Femur (tissue), 1 donor: ENCODE measurements at places on chromosomes 2 and 18.
A peak's percentile ranks its signal among the peaks of the same experiment; 100 is the strongest.

DNA sequence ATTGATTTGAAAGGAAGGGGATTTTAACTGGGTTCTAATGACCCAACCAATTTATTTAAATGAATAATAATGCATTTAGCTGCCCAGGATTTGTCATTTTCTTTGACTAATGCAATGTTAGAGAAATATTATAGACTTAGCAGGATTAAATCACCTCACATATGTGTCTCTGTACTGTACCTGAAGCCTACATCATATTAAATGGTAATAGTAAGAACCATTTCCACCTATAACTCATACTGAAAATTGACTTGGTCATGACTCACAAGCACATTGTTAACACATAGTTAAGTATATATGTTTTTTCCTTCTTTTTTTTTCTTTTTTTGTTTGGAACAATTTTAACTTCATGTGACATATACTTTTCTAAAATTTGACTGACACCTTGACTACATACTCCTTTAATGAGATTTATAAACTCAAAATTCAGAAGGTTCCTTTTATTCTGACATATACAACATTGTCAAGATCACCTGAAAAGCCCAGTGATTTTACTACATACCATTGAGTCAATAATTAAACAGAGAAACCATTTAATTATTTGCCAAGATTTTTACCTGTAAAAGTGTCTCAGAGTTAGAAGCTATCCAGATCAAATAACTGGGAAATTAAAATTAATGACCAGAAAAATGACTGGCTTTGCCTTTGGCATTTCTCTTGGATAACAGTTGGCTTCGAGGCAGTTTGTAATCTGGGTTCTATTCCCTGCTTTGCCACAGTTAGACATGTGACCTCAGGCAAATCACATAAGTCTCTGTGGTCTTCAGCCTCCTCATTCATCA lies 58.8 kb upstream of the CDC42EP3 start:
- DNase-seq, result no peak

DNA sequence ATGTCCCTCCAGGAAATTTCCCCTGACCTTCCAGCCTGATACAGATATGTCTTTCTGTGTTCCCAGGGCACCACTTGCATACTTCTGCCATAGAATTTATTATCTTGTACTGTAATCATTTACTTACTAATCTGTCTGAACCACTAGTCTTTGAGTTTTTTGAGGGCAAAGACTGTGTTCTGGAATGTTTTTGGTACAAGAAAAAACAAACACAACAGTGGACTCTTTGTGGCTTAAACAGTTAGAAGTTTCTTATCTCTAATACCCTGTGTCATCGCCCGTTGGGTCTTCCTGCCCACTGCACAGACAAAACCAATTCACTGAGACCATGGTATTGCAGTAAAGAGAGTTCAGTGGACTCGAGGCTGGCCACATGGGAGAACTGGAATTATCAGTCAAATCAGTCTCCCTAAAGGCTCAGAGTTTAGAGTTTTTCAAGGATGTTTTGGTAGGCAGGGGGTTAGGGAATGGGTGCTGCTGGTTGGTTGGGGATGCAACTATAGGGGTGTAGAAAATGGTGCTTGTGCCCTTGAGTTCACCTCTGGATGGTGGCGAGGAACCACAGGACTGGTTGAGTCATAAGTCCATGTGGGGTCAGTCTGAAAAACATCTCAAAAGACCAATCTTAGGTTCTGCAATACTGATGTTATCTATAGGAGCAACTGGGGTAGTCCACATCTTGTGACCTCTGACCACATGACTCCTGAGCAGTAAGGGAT lies 20.3 kb downstream of the RALB start:
- DNase-seq, result no peak

DNA sequence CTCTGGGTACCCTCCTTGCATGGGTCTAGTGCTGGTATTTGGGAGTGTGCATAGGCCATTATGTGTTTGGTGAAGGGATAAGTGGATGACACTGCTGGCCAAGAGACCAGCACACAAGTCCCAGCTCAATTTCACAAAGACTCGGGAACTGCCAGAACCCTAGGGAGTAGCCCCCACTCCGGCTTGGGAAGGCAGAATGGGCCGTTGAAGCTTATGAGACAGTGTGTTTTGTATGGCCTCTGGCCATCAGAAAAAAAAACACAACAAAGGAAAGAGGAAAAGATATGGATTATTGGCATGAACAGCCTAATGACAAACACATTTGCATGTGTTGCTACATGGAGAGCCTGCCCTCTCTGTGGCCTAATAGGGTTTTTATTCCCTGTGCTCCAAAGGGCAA lies 144.2 kb downstream of the TTC32 start:
- no peak for DNase-seq

DNA sequence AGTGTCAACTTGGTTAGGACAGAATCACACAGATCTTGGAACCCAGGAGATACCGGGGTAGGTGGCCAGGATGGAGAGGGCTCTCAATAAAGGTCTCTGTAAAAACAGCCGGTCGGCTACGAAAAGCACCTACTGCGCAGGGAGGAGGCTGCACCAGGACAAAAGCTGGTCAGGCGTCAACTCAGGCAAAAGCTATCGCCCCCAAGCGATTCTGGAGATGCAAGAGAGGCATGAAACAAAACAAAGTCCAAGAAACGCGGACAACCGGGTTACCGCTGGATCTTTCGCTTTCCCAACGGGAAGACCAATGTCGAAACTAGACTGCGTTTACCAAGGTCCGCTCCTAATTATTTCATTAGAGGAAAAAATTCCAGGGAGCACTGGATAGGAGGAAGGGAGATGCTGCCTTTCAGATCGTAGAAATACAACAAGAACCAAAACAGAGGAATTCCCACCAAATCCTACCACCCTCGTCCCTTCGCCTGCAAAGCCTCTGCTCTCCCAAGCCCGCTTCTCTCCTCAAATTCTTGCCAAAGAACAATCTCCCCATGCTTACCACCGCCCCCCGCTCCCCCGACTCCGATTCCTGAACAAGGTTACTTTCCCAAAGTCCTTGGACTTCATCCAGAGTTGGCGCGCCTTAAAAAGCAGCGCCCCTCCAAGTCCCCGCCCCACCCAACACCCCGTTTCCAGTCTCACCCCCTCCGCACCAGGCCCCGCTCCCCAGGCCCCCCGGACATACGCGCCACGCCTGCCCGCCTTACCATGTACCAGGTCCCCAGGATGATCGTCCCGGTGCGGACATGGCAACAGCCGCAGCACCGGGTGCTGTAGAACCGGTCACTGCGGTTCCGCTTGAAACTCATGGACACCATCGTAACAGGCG lies 539 bp downstream of the LAPTM4A start:
- peak; percentile 74 for DNase-seq

DNA sequence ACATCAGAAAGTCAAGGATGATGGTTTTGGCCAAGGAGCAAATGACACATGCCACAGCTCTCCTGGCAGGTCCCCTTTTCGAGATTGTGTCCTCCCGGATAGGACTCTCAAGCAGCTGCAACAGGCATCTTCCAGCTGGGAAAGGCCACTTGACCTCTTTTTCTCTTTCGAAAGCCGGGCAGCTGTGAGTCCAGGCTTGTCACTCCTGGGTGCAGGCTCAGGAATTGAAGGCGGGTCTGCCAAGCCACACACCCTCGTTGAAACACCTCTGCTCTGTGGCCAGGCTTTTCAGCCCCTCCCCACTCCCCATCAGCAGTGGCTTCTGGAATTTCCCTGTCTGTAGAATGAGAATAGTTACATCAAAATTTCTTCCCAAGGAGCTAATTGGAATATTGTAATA lies 98.0 kb downstream of the CCDC138 start:
- DNase-seq, result no peak

DNA sequence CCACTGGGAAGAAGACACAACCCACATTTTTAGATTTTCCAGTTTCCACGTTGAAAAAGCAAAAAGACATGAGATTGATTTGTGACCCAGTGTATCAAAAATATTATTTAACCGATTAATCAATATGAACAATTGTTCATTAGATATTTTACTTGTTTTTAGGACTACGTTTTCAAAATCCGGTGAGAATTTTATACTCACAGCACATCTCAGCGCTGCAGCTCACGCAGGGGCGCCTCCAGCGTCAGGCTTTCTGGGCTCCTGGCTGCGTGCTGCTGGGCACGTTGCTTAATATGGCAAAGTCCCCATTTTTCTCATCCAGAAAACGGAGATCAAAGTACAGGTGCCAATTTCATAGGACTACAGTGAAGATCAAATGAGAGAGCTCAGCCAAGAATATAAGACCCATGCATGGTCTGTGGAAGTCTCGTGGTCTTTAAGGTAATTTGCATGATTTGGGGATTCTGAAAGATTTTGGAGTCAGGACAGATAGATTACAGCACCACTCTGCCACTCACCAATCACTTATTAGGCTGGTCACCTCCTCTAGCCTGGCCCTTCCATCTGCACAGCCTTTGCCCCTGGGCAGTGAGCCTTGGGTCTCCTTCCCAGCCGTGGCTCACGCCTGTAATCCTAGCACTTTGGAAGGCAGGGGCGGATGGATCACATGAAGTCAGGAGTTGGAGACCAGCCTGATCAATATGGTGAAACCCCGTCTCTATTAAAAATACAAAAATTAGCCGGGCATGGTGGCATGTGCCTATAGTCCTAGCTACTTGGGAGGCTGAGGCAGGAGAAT lies 36.2 kb downstream of the PTPN18 start:
- no peak for DNase-seq

- DNase-seq, result no peak
Observed at GRCh38 chr18:47438001-47438400, 186.5 kb upstream of the SKOR2 start.

DNA sequence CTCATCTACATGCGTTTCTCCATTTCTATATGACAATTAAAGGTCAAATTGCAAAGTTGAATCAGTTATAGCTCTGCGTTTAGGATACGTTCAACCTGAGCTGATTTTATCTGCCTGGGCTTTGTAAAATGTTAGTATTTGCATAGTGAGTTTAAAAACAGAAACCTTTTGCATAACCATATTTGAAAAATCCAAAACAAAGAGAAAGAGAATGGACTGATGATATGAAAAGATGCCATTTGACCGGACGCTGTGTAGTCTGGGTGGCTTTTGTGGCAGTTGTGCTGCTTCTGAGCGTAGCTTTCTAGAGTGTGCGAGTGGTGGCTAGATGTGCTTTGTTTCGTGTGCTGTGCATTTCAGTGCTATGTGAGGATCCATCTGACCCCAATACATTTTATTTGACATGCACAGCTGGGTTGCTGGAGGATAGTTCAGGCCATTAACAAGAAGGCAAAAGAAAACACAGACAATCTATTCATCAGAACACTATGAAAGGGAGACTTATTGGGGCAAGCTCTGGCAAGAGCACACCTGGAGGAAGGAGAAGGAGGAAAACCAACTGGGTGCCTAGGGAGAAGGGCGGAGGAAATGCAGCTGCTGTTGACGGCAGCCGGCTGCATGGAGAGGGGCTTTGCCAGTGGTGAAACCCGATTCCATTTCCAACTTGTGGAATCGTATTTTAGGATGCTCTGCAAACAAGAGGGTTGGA lies 126.8 kb downstream of the ACOXL start:
- DNase-seq, result no peak

DNA sequence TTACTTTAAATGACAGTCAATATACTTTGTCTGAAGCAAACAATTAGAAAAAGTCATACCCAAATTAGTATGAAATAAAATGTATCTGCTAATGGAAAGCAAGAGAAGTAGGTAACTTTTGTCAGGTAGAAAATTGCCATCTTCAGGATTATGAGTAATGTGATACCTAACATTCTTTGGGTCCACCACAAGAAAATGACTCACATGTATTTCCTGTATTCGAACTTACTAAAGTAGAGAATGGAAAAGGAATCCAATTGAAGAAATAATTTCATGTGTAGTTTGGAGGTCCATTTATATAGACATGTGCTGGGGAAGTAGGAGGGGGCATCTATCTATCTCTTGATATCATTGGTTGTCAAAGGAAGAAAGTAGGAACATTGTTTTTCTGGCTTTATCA lies 636.2 kb upstream of the CHAC2 start:
- DNase-seq, result no peak

- DNase-seq, result no peak
Observed at GRCh38 chr2:108220942-108221541, 18.7 kb upstream of the SULT1C3 start.

DNA sequence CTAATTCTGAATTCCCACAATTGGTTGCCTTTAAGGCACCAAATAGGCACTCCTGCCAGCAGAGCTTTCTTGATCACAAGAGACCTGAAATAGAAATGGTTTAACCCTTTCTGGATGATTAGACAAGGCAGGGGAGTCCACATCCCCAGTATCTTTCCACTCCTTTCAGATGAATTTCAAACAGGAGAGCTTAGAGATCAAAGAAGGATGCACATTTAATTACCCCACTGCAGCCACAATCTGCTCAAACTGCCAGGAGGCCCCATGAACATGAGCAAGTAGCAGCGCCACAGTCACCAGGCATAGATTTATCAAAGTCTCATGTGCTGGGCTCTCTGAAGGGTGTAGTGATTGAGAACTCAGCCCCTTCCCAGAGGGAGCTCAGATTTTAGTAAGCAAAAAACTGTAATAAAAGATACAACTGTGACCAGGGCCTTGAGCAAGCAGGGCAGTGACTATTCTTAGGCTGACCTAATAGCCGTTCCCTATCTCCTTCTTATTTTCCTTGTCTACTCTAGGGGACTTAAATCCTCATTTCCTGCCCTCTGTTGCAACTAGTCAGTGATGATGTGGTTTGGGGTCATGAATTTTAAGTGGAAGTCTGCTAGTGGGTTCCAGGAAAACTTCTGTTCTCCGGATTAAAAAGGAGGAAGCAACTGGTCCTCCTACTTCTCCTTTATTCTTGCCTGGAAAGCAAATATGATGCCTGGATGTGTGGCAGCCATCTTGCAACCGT lies 53.7 kb downstream of the SLC4A3 start:
- DNase-seq, result no peak

GRCh38 chr2:64404743-64405142 lies 49.2 kb upstream of the LGALSL start:
- DNase-seq, result peak; percentile 62

DNA sequence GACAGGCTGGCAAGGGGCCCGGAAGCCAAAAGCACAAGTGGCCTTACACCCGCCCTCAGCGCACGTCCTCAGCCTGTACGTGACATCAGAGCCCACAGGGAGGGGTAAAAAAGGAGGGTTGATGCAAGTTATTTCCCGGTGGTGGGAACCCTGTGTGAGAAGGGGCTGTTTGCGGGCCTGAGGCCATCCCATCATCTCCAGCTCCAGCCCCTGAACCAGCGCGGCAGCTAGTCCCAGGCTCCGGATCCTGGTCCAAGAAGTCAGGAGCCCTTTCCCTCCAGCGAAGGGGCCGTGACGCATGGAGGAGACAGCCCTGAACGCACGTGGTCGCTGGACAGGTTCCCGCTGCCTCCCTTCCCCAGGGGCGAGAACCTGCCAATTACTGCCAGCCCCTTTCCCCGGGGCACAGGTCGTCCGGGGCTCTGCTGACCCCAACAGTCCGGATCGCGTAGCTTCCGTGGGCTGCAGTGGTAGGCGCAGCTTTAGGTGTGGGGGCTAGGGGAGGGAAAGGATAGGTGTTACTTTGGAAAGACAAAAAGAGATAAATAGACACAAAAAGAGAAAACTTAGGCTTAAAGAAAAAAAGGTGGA lies 1.3 kb upstream of the LRP2 start:
- peak; percentile 28 for DNase-seq
